NCI-H2171 treated with DMSO at 0.1 percent for 48 hours (cell line): ENCODE measurements at places on chromosomes 3 and 15.

DNA sequence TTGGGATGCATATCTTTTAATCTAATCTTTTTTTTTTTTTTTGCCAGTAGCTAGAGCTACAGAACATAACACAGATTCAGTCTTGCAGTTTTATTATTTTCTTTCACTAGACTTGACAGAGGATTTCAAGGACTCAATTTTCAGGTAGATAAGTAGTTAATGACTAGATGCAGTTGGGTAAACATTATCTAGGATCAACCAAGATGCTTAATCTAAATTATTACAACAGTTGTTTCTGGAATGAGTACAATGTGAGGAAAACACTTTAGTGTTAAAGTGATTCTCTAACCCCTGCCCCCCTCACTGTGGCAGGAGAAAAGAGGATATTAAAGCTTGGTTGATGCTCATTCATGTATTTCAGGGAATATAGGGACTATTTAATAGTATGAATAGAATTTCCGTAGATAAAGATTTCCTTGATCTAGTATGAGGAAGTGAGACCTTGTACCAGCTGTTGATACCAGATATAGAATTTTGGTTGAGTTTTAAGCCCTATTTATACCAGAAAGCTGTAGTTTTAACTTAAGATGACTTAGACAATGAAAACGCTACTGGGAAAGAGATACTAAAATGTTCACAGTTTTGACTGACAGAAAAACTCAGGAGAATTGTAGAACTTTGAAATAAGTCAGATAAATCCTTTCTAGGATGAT is 389.0 kb upstream of the C2CD4B start:
- peak; percentile 25 for DNase-seq

DNA sequence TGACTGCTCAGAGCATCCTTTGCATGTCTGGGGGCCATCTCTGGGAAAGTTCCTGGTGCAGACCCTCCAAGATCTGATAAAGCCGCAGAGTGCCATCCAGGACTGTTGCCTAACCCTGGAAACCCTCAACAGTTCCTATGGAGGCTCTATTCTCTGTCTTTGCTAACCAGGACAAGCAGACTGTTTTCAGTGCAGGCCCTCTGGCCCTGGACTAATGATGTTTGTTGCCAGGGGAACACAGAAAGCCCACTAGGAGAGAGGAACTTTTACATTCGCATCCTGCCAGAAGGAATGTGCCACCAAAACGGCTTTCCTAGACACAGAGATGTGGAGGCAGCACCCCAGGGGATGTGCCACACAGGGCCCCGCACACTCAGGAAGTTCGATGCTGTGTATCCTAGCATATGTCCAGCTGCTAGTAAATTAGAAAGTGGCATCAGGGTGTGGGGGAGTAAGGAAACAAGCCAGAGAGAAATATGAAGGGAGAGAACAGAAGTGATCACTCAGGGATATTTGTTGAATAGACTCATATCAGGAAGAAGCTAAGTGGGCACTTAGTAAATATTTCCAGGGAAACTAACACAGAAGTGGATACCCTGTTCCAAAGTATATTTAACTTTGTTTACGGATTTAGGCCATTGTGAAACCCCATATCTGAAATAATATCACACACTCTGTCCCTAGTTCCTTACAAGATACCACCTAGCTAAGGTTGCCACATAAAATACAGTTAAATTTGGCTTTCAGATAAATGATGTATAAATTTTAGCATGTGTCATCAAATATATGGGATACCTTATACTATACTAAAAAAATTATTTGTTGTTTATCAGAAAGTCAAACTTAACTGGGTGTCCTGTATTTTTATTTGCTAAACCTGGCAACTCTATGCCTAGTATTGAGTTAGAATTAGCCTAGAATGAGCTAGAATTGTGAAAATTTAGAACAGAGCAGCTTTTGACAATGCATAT is 29.9 kb upstream of the TMOD3 start:
- no peak for DNase-seq

GRCh38 chr3:107954845-107955244 is 136.0 kb downstream of the CD47 start:
- no peak for DNase-seq

GRCh38 chr15:22228101-22228762 is 147.9 kb downstream of the OR4M2 start:
- no peak for DNase-seq

DNA sequence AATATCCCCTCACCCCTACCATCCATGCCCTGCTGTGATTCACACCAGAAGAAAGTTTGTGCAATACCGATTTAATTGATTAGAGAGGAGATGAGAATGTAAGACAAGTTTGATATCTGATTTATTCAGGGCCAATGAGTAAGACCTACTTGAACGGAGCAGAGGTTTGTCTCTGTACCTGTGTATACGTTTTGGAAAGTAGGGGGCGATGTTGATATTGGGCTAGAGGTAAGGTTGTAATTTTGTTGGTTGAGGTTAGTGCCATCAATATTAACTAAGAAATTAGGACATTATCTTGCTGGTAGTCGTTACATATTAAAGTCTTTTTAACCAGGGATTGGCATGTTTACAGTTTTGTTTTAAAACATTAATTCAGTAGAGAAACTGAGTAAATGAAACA is 20.5 kb downstream of the EAF2 start:
- peak; percentile 6 for DNase-seq

GRCh38 chr3:9316881-9317361 is 45.9 kb upstream of the THUMPD3 start:
- no peak for DNase-seq

- DNase-seq: no peak
Observed at GRCh38 chr15:28943611-28944230, 57.9 kb downstream of the APBA2 start.

DNA sequence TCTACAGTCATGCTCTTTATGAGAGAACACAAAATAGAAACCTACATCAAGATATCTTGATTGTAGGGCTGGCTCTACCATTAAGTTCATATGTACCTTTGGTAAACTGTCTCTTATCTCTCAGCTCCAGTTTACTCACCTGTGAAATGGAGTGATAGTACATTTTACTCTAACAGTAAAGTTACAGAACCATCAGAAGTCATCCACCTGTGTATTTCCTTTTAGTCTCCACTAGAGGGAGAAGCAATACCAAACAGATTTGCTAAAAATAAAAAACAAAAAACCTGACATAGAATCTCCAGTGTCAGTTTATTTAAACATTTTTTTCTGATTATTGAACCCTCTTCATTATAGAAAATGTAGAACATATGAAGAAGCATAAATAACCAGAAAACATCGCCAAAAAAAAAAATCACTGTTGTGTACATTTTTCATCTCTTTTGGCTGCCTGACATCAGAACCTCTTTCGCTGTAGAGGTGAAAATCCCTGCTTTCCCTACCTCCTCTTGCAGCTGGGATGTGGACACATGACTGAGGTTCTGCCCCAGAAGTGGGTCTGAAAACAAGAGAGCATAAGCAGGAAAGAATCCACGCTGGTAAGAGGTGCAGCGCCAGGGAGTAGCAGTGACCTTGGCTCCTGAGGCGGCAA is 48.7 kb upstream of the WDR72 start:
- peak; percentile 17 for DNase-seq

DNA sequence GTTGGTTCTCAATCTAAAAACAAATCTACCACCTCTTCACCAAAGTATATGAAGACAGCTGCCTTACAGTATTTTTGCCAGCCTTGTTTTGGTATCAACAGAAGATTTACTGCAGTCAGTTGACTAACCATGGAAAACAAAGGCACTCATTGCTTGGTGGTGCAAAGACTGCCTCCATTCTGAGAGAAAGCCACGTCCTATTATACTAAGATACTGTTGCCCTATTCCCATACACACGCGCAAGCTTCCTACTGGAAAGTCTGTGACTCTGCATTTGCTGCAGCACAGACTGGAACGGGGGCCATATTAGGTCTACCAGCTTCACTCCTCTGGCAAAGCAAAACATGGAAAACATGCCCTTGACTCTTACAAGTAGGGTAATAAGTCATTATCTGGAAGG is 18.0 kb downstream of the MTMR10 start:
- no peak for DNase-seq

DNA sequence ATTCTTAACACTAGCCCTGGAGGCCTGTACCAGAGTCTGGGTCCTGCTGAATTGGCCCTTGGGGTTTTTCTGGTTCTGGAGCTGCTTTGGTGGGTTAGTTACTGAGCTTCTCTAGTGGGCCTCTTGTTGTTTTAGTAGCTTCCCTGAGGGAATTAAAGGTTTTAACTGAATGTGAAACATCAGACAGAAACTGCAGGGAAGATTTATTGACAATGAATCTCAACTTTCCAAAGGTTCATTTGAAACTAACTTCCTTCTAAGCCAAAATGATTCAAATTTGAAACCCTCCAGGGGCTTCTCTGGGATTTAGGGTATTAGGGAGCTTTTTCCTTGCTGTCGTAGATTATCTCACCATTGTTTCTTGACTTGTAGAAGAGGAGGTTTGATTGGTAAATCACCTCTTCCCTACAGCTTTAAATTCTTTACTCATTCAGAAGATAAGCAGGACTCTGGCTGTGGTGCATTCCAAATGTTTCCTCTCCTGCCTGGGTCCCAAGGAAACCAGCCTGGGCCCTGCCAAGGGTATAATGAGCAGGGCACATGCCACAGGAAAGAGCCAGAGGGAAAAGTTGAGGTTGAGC is 71.0 kb downstream of the TP63 start:
- no peak for DNase-seq

DNA sequence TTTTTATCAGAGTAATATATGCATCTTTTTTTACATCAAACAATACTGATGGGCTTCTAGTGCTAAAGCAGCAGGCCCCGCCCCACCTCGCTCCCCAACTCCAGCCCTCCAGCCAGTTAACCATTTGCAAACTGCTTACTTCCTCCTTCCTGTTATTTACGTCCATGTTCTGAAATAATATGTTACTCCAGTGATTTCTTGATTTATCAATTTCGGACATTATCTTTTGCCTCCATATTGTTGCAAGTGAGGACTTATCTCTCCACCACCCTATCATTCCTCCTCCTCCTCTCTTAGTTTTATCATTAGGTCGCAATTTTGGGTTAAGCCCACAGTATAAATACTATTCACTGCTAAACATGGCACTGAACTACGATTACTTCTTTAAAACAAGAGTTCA is 39.5 kb downstream of the ZNF710 start:
- no peak for DNase-seq

GRCh38 chr3:134052370-134052769 is 22.6 kb upstream of the SLCO2A1 start:
- no peak for DNase-seq

GRCh38 chr3:59153648-59154047 is 103.8 kb upstream of the CFAP20DC start:
- DNase-seq: no peak

- no peak for DNase-seq
Observed at GRCh38 chr3:117622171-117622841, 912.7 kb downstream of the TUSC7 start.

GRCh38 chr3:94494992-94495391 is 432.1 kb downstream of the NSUN3 start:
- no peak for DNase-seq

GRCh38 chr15:97929456-97930229 is 30.9 kb upstream of the ARRDC4 start:
- no peak for DNase-seq

DNA sequence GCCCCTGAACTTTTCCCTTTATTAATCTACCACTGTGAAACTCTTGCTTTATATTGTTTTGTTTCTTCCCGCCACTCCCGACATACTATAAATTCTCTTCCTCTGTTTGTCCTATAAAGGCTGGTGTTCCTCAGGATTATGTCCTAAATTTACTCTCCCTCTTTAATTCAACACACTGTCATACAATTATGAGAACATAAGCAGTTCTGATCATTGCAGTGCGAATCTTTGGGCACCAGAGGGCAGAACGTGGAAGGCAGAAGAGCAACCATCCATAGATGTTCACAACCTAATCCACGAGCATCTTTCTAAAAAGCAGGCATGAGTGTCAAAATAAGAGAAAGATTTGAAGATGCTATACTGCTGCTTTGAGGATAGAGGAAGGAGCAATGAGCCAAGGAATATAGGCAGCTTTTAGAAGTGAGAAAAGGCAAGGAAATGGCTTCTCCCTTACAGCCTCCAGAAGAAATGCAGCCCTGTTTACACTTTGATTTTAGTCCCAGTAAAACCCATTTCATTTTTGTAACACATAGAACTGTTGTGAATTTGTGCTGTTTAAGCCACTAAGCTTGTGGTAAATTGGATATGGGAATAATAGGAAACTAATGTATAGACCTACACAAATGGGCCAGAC is 179.4 kb downstream of the GBE1 start:
- DNase-seq: no peak

GRCh38 chr3:183584246-183584913 is 28.9 kb upstream of the KLHL6 start:
- peak; percentile 77 for DNase-seq

DNA sequence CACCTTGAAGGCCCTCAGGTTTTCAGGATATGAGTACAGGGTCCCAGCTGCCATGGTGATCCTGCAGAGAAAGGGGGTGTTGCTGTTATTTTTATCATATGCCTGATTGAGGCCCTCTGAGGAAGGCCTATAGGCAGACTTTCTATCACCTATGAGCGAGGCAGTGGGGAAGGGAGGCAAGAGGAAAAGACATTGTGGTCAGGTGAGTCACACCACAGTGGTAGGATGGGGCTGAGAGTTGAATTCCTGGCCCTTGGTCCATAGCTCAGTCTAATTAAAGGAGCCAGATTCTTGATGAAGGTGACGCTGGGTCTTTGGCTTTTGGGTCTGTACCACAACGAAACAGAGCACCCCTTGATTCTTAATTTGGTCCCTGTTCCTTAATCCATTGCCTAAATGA is 72.7 kb downstream of the ZNF621 start:
- no peak for DNase-seq

GRCh38 chr15:84987949-84988624 is 6.4 kb downstream of the PDE8A start:
- DNase-seq: peak; percentile 72
